Astrocyte (in vitro differentiated cells and primary cell): ENCODE measurements at places on chromosomes 6 and 20. TPM values are rescaled to one million over a fixed set of nuclear protein-coding genes. Genes with fewer than 3 reads are reported as not detected.

- H3K36me3 ChIP-seq: no peaks in the 10 kb centered on the region
- peak overlapping the region; percentile 97 for H3K4me3 ChIP-seq
- peaks cover 29% of the 10 kb centered on the region for H3K4me1 ChIP-seq
- DNase-seq: peak; percentile 16
These were observed 1.0 kb upstream of the SPATA2 start for GRCh38 chr20:49916146-49917002.

GRCh38 chr6:67974931-67975330, 660.2 kb upstream of the ADGRB3 start:
- no peaks in the 10 kb centered on the region for H3K4me1 ChIP-seq
- H3K27me3 ChIP-seq: no peaks in the 10 kb centered on the region
- H3K4me3 ChIP-seq: no peak overlapping the region
- DNase-seq: no peak
- H3K36me3 ChIP-seq: no peaks in the 10 kb centered on the region

GRCh38 chr20:37984018-37984785, 49.1 kb downstream of the TTI1 start:
- peaks cover 2% of the 10 kb centered on the region for H3K27me3 ChIP-seq
- H3K4me1 ChIP-seq: peaks cover 7% of the 10 kb centered on the region
- no peaks in the 10 kb centered on the region for H3K36me3 ChIP-seq
- no peak for DNase-seq

DNA sequence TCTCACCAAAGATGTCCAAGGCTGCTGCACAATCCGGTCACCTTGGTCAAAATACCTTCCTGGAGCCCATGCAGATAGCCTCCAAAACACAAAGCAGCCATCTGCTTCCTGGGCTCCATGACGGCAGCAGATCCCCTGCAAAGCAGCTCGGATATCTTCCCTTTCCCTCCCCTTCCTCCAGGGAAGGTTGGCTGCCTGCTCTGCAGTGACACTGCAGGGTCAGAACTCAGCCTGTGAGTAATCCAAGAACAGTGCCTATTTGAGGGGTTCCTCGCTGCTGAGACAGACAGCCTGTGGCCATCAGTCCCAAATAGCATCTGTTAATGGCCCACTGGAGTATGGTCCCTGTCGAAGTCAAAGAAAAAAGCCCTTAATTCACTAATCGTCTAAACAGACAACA, 270.8 kb downstream of the PREX1 start:
- no peak overlapping the region for H3K4me3 ChIP-seq
- H3K4me1 ChIP-seq: no peaks in the 10 kb centered on the region
- no peak overlapping the region for H3K27ac ChIP-seq
- no peak for DNase-seq
- H3K36me3 ChIP-seq: no peaks in the 10 kb centered on the region
- peaks cover 4% of the 10 kb centered on the region for H3K27me3 ChIP-seq

DNA sequence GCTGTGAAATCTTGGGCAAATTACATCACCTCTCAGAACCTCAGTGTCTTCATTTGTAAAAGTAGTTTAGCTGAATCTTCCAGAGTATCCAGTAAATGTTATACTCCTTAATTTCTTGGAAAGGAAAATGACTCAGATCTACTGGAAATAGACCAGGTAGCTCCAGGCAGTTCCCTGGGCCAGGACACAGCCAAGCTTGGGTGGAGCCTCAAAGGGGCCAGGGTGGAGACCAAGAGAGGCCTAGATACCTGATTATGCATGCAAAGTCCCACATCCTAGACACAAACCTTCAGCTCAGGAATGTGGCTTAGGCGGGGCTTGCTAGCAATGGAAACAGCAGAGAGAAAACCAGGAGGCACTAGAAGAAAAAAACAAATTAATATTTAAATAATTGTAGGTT, 272.8 kb downstream of the MAFB start:
- H3K27me3 ChIP-seq: no peaks in the 10 kb centered on the region
- H3K36me3 ChIP-seq: no peaks in the 10 kb centered on the region
- no peak overlapping the region for H3K27ac ChIP-seq
- H3K4me1 ChIP-seq: no peaks in the 10 kb centered on the region
- H3K4me3 ChIP-seq: no peak overlapping the region

- no peak overlapping the region for H3K4me3 ChIP-seq
- no peak overlapping the region for H3K27ac ChIP-seq
- H3K36me3 ChIP-seq: no peaks in the 10 kb centered on the region
- peak; percentile 37 for DNase-seq
These were observed 24.7 kb downstream of the ADGRG6 start for GRCh38 chr6:142326540-142326939.

Gene MAP7
- 2.8 and 3.3 TPM in 2 replicates for total RNA-seq

Gene CLVS2
- not detected in 2 replicates for total RNA-seq

Gene PHACTR1
- 8.5 and 10.0 TPM in 2 replicates for total RNA-seq

Gene VSX1
- not detected in 2 replicates for total RNA-seq

Gene CPNE1
- 194 and 200 TPM in 2 replicates for total RNA-seq

Gene SLC35D3
- not detected in 2 replicates for total RNA-seq

Gene COL10A1
- 0.17 TPM in 1 of 2 replicates, not detected in the other for total RNA-seq
